Dorsolateral prefrontal cortex (tissue), 122 donors: ENCODE measurements at places on chromosomes 7 and 10. TPM values are rescaled to one million over a fixed set of nuclear protein-coding genes. Genes with fewer than 3 reads are reported as not detected.

ITGA8 gene
- total RNA-seq: 9.0 TPM

AMPH gene
- total RNA-seq: 162 TPM

SFXN2 gene
- 4.4 TPM for total RNA-seq

HOXA1 gene
- total RNA-seq: not detected

NKX1-2 gene
- 0.70 TPM for total RNA-seq

GIMAP8 gene
- total RNA-seq: 2.8 TPM

TNKS2 gene
- 39.7 TPM for total RNA-seq

ANXA8 gene
- not detected for total RNA-seq

SFMBT2 gene
- 20.9 TPM for total RNA-seq
